ENCODE measurements at places on chromosomes 5 and 9.

DNA sequence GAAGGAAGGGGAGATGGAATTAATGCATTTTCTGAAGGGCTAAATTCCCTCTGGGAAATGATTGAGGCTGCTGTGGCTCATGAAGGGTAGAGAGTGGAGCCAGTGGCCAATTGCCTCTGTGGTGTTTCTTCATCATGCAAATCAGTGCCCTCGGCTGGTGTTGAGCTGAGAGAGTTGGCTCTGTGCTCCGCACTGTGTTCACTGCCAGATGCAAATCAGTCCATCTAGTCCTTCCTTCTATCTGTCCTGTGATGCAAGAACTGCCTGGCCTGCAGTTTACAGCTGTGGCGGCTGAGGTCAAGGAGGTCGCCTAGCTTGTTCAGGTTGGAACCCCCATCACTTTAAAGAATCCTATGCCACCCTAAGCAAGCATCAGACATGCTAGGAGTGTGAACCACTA is 6.0 kb downstream of the TMEM171 start:
- DNase-seq: no peak

DNA sequence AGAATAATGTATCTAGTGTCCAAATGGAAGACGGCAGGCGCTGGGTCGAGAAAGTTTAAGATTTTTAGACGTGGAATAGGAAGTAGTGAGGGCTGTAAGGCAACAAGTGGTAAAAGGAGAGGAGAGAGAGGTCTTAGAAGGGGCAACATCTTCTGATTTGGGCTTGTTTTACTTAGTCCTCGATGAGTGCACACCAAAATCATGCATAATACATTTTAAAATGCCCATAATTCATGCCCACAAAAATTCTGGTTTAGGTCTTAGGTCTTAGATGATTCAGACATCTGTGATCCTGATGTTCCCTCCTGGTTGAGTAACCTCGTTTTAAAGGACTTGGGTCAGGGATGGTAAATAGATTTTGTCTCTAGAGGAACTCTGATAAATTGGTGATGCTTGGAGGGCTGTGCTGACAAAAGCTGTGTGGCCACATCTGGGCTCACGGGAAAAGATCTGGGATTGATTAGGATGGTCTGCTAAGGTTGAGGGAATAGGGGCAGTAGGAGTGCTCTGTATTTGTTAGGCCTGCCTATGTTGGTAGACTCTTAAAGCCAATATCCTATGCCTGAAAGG is 476.3 kb downstream of the CCDC171 start:
- no peak for DNase-seq

- no peak for DNase-seq
Measured at GRCh38 chr5:172353846-172354245, 70.3 kb upstream of the UBTD2 start.

- DNase-seq: no peak
Measured at GRCh38 chr9:3241290-3241689, 284.5 kb downstream of the RFX3 start.

DNA sequence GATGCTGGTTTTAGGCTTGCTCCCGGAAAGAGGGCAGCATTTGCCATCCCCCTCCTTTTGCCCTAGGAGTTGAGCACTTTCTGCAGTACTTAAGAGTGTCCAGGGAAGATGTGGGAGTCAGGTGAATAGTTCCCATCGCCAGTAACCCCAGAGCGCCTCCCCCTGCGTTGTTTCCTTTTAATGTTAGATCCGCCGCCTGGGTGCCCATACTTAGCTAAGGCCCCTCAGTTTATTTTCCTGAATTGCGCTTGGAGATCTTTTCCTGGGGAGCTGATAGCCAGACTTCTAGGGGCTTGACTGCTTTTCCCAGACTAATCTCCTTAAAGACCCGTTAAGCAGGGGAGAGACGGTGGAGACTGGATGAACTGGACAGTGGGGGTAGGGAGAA is 377 bp upstream of the PCDHAC2 start:
- DNase-seq: no peak

DNA sequence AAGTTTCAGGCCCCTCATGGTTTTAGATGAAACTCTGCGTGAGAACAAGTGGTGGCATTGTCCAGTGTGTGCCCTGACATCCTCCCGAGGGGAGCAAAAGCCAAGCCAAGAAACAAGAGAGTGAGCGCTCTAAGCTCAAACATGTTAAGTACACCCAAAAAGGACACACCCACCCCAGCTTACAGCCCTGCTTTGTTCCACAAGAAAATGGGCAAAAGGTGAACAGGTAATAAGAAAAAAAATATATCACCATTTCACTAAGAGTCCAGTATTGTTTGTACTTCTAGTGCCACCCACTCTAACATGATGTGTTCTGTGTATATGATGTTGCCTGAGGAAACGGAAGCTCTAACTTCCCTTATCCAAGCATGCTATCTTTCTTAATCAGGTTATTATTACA is 278.2 kb downstream of the SLIT3 start:
- DNase-seq: no peak

GRCh38 chr9:96604004-96604319 is 15.7 kb downstream of the CDC14B start:
- DNase-seq: no peak

DNA sequence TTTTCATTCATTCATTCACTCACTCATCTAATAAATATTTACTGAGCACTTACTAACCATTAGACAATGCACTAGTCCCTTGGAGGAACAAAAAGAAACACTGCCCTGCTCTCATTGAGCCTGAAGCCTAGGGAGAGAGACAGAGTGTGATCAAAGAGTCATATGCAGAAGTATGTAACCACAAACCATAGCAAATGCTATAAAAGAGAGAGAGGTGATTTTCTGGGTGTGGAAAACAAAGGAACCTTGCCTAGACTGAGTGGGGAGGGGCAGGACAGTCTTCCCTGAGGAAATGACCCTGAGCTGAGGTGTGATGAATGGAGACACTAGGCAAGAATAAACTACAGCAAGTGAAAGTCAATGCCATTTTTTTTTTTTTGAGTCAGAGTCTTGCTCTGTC is 10.8 kb upstream of the ADRA1B start:
- no peak for DNase-seq

All from activated T-cell treated with anti-CD3 and anti-CD28 coated beads for 48 hours (primary cell).